WTC11 (cell line): ENCODE measurements at places on chromosomes 7 and 10. TPM values are rescaled to one million over a fixed set of nuclear protein-coding genes. Genes with fewer than 3 reads are reported as not detected.

The RNF148 gene
- total RNA-seq = 0.17 to 0.32 TPM in 2 of 3 replicates, not detected in the other

The TES gene
- total RNA-seq = 48.5 to 49.9 TPM (median 49.5 TPM) in 3 replicates

The STEAP1B gene
- total RNA-seq = 5.4 to 6.3 TPM (median 5.5 TPM) in 3 replicates

The TMEM270 gene
- 0.28 TPM in 1 of 3 replicates, not detected in the others for total RNA-seq

The DNAJC12 gene
- 0.94 to 1.8 TPM (median 1.5 TPM) in 3 replicates for total RNA-seq

The ADCY1 gene
- total RNA-seq = 25.6 to 29.0 TPM (median 26.4 TPM) in 3 replicates

DNA sequence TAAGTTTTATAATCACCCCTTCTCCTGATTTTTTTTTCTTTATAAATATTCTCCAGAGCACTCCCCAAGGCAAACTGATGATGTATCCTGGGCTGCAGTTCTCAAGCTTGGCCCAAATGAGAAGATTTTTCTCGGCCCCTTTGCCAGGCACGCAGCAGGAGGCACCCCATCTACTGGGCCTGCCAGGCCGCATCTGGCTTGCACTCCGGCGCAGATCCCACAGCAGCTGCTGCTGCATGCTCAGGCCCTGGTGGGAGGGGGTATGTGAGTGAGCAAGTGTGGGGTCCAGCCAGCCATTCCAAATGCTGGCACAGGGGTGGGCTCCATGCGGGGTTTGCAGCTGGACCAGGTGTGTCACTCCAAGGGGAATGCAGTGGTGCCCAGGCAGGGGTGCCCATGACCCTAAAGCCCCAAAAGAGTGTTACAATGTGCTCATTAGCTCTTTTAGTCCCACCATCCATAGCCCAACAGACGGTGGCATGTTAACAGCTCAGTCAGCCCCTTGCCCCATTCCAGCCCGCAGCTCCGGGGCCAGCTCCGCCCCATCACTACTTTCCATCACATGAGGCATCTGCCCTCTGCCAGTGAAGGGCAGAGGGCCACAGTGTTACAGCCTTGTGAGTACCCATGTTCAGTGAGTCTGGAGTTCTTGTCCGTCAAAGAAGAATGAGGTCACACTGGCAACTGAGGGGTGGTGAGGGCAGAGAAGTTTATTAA lies 25.9 kb downstream of the OAT start:
- DNase-seq = no peak

GRCh38 chr7:66913118-66914037 lies 7.6 kb upstream of the TMEM248 start:
- no peak for DNase-seq

DNA sequence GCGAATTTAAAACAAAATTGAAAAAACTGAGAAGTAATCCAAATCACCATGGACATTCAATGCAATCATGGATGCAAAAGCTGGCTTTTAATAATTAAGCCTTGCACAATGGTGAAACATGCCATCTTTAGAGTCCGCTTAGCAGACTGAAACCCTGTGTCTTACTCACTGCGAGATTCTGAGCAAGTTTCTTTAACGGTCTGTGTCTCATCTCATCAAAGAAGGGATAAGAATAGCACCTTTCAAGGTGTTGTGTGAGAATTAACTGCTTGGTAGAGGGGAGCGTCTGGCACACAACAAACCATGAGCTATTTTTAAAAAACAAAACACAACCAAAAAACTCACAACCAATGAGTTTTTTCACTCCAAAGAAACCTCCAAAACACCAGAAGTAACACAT lies 21.4 kb downstream of the ACBD7 start:
- no peak for DNase-seq

GRCh38 chr7:158657189-158657746 lies 47.3 kb downstream of the NCAPG2 start:
- no peak for DNase-seq

- no peak for DNase-seq
Measured at GRCh38 chr10:100901051-100901450, 11.7 kb upstream of the SLF2 start.

DNA sequence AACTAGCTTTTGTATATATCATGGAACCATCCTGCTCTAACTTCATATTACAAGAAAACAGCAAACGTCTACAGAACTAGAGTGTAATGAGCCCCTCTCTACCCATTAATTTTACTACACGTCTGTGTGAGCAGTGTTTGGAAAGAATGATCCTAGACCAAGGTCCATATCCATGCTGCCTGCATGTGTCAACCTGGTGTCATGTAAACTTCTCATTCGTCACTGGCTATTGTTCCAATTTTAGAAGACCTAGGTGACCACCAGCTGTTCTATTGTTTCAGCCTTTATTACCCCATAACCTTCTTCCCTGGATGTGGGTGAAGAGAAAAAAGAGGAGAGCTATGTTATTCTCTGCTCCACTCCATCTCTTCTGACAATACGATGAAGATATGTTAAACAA lies 77.1 kb downstream of the CREM start:
- DNase-seq = no peak

- DNase-seq = no peak
Measured at GRCh38 chr10:74394416-74394969, 243.5 kb downstream of the ADK start.

DNA sequence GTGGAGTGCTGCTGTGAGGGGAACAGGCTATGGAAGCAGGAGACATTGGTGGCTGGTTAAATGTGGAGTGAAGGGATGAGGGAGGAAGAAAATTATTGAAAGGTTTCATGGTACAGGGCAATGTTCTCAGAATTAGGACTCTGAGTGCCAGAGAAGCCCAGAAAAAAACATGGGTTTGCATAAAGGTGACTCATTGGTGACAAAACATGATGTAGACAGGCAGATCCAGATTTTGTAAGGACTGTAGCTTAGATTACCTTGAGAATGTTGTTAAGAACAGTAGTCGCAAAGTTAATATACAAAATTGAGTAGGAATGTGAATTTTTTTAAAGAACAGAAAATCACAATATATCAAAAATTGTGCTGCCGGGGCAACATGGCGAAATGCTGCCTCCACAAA lies 134.9 kb upstream of the ZNF438 start:
- DNase-seq = no peak

GRCh38 chr10:122148876-122149560 lies 122.1 kb upstream of the BTBD16 start:
- DNase-seq = no peak

- DNase-seq = peak; percentile 91
Measured at GRCh38 chr10:43436291-43437140, at the start of gene ZNF487. TSS of gene ZNF487 (plus strand) at chr10:43437111. CDS start at chr10:43475814, 38,703 bp downstream.

DNA sequence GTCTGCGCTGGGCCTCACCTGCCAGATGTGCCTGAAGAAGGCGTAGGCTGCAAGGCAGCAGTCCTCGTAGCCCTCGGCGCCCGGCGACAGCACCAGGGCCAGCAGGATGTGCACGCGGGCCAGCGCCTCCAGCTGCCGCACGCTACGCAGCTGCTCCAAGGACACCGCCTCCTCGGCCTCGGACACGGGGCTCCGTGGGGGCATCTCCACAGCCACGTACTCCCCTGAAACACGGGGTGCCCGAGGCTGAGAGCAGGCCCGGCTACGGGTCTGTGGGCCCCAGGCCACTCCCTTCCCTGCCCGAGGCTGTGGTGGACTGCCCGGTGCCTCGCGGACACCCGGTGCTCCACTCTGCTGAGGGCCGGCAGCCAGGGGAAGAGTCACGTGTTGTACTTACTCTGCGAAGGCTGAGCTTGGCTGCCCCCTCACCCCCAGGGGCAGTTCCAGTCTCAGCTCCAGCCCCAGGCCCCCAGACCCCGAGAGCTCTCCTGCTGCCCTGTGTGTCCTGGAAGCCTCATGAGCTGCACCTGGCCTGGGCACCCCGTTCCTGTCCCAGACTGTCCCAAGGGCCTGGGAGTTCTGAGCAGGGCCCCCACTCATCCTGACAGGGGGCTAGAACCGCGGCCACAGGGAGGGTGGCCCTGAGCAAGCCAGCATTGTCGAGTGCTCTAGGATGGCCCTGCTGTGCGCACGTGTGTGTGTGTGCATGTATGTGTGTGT lies 62.8 kb downstream of the CFAP46 start:
- DNase-seq = peak; percentile 59
